ENCODE measurements at places on chromosomes 16 and 17. TPM values are rescaled to one million over a fixed set of nuclear protein-coding genes. Genes with fewer than 3 reads are reported as not detected.

Gene KRT25
- total RNA-seq = not detected

Gene SLC7A5
- 197 TPM for total RNA-seq

DNA sequence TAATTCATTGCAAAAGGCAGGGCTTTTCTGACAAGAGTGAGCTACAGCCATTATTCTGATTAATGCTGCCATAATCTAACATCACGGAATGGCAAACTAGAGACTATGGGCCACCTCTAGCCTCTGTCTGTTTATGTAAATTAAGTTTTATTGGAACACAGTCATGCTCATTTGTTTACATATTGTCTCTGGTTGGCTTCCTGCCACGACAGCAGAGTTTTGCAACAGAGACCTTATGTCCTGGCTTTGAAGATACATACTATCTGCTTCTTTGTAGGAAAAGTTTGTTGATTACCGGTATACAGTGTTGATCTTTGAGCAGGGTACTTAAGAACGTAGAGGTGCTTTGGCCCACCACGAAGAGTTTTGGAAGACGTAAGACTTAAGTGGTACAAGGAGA, 715.9 kb upstream of the RBFOX1 start:
- no peaks in the 10 kb centered on the region for H3K4me1 ChIP-seq
- H3K36me3 ChIP-seq = peaks cover 67% of the 10 kb centered on the region
- H3K27me3 ChIP-seq = peaks cover 19% of the 10 kb centered on the region
- no peak overlapping the region for H3K4me3 ChIP-seq
- H3K27ac ChIP-seq = no peak overlapping the region

- no peak overlapping the region for H3K27ac ChIP-seq
- no peak for DNase-seq
- peaks cover 4% of the 10 kb centered on the region for H3K4me1 ChIP-seq
- no peaks in the 10 kb centered on the region for H3K36me3 ChIP-seq
These were observed 214.9 kb downstream of the CEP112 start for GRCh38 chr17:65977041-65977440.

GRCh38 chr16:50396761-50397535, 28.2 kb upstream of the BRD7 start:
- H3K4me1 ChIP-seq = peaks cover 21% of the 10 kb centered on the region
- H3K27me3 ChIP-seq = no peaks in the 10 kb centered on the region
- no peak for DNase-seq
- 0 out of 2 replicates have a peak overlapping the region, but pooled peaks have one; percentile 14 for H3K27ac ChIP-seq
- H3K36me3 ChIP-seq = no peaks in the 10 kb centered on the region

Gene RTN4RL1
- 0.72 TPM for total RNA-seq

DNA sequence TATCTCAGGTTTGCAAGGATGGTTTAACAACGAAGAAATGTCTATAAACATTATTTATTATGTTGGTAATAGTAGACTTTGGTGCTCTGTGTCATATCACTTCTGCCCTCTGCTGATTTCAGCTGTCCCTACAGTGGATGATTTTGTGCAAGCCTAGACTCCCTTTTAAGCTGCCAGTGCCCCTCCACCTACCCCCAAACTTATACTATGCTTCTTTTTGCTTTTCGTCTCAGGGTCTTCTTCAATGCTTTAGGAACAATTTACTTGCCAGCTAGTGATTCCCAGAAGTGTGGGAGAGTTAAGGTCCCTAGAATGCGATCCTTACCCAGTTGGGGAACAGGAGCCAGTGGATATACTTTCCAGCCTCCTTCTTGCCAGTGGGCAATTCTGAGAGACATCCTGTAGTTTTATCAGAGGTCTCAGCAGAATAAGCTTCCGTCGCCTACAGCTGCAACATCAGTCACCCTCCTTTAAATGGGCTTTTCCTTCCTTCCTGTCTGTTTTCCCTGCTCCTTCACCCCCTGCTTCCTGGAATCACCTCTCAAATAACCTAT, 4.1 kb downstream of the ICAM2 start:
- no peak for DNase-seq
- H3K4me3 ChIP-seq = no peak overlapping the region
- no peaks in the 10 kb centered on the region for H3K36me3 ChIP-seq
- peaks cover 10% of the 10 kb centered on the region for H3K4me1 ChIP-seq

DNA sequence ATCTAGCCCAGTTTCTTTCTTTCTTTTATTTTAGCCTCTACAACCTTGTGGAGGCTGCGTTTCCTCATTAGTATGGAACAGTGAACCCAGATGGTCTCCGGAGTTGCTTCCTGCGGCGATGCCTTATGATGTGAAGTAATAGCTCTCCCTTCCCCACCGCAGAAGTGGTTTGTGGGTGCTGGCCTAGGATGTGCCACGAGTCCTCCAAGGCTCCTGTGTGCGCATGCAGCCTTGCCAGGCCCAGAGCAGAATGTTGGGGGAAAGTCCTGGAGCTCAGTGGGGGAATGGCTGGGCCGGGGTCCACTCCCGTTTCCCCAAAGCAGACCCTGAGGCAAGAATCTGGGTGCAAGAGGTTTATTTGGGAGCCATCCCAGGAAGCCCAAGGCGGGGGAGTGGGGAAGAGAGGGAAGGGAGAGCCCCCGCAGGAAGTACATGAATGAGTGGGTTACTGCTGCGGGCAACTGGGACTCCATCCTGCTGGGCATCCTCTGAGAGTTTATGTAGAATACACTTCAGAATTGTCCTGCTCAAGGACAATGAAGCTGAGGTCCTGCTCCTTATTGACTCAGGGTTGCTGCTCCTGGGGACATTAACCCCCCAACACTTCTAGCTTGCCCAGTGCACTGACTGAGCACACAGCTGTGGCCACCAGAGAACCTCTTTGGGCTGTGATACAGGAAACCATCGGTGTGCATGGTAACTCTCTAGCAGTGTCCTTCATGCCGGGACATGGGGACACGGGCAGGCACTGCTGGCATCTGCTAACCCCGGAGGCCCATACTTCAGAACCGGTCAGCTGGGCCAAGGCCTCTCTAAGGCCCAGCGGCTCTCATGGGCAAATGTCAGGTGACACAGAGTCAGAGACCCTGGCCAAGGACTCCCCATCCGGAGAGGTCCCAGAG, 3.7 kb upstream of the HCRT start:
- H3K4me1 ChIP-seq = peaks cover 22% of the 10 kb centered on the region
- no peaks in the 10 kb centered on the region for H3K36me3 ChIP-seq
- H3K4me3 ChIP-seq = no peak overlapping the region
- peaks cover 29% of the 10 kb centered on the region for H3K27me3 ChIP-seq
- no peak overlapping the region for H3K27ac ChIP-seq

Gene NPIPB6
- total RNA-seq = 0.83 TPM

DNA sequence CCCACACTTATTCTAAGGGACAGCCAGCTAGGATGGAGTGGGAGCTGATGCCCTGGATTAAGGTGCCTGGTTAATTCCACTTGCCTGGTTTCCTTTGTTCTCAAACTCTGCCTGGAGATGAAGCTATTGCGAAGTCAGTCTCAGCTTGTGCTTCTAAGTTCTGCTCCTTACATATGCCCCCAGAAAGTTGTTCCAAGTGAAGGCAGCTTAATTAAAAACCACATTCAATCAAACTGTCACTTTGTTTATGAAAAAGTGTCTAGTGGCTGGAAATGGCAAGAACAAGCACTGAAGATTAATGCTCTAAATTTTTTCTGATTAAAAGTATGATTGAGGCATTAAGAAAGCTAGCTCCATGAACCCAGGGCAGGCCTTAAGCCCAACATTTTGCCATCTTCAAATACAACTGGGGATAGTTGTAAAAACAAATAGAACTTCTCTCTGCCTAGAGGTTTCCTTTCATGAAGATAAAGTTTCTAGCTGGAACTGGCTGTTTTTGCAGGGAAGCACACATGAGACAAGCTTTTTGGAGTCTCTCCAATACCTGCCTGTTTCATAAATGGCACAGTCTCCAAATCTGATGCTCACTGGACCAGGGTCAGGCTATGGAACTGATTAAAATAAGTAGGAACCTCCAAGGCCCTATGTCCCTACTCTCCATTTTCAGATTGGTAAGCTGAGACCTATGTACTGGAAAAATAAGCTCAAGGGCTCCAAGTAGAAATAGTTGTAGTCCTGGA, 100.9 kb downstream of the GRIN2A start:
- H3K4me3 ChIP-seq = no peak overlapping the region
- H3K27me3 ChIP-seq = peaks cover 12% of the 10 kb centered on the region
- no peak overlapping the region for H3K27ac ChIP-seq
- no peak for DNase-seq
- peaks cover 14% of the 10 kb centered on the region for H3K4me1 ChIP-seq
